Ureter (tissue), 1 donor: ENCODE measurements at places on chromosomes 6 and 20.

GRCh38 chr6:133235221-133235620 is 5.9 kb upstream of the EYA4 start:
- DNase-seq, result no peak

DNA sequence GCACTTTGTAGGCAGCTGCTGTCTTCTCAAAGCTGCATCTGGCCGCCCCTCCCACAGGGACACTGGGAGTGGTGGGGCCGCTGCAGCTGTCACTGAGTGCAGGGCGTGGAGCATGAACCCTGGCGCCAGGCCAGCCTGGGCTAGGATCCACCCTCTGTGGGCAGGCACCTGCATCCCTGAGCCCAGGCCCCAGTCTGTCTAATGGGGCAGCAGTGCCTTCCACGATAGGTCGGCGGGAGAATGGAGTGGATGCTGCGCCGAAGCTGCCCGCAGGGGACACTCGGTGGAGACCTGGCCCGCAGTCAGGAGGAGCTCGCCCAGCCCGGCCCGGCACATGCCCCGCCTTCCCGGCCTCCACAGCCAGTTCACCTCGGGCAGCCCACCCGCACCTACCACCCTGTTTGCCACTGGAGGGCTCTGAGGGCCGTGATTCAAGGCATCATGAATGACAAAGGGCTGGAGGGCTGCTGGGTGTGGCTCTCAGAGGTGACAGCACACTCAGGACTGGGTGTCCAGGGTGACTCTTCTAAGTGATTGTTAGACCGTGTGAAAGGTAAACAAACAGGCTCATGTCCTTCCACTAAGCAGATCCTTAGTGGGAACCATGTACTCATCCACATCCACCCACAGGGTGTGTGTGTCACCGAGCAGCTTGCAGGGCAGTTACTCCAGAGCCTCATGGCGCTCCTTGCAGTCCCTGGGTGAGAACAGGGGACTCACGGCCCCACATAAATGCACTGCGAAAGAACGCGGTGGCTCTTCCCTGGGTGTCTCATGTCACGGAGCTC is 133.9 kb downstream of the AGPAT4 start:
- no peak for DNase-seq

GRCh38 chr6:95743591-95743990 is 166.3 kb downstream of the MANEA start:
- no peak for DNase-seq

- DNase-seq, result no peak
Measured at GRCh38 chr6:121597654-121598053, 162.2 kb downstream of the GJA1 start.
